ENCODE measurements at places on chromosomes 2 and 18.
A peak's percentile ranks its signal among the peaks of the same experiment; 100 is the strongest.

DNA sequence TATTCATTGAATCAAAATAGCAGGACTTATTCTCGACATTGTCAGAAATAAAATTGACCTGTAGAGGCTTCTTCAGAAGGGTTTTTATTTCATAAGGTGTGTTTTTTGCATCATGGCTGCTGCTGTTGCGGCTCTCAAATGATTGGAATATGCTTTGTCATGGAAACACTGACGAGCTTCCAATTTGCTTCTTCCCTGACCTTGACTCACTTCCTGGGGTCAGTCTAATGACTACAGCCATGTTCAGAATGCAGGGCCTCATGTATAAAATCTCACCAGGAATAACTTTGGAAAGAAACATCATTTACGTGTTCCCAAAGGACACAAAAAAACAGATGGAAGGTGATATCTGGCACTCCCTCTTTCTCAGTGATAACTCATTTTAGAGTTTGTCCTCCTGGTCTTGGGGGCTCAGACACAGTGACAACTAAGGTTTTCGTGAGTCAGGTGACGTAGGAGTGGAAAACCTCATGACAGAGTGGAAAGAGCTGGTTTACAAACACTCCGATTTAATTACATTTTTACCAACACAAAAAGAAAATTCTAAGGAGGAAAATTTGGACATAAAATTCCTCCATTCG lies 467.0 kb upstream of the RAB12 start:
- DNase-seq, result no peak

- no peak for DNase-seq
Observed at GRCh38 chr2:86305195-86305914, 32.1 kb downstream of the REEP1 start.

GRCh38 chr2:216159144-216159543 lies 50.0 kb downstream of the XRCC5 start:
- no peak for DNase-seq

DNA sequence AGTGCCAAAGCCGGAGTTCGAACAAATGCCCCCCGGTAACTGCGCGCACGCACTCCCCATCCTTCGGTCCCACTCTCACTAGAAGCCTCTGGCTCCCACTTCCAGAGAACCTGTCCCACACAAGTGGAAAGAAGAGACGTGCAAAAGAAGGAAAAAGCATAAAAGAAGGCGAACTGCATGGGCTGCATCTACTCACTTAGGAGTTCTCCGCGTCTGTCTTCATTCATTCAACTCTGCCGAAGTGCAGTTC lies 312 bp downstream of the NR4A2 start:
- DNase-seq, result peak; percentile 65

DNA sequence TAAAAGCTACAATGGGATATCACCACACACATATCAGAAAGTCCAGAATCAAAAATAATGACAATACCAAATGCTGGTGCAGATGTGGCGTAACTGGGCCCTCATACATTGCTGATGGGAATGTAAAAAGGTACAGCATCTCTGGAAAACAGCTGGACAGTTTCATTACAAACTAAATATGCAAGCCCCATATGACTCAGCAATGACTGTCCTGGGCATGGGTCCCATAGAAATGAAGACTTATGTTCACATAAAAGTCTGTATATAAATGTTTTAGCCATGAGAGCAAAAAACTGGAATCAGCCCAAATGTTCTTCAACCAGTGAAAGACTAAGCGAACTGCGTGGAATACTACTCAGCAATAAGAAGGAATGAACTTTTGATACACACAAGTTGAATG lies 56.7 kb downstream of the ALPK2 start:
- peak; percentile 94 for DNase-seq

DNA sequence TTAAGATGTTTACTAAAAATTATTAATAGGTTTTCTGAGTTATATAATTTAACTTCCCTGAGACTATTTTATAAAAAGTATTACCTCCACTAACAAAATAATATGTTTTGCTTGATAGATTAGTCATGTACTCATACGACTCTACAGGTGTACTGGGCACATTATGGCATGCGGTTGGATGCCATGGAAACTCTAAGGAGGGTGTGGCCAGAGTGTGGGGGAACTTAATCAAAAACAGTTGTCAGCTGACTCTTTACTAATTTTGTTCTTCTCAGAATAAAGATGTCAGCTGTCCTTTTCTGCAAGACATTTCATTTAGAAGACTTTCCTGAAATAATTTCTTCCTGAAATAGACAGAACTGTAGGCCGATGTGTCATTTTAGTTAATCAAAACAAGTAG lies 228.3 kb upstream of the SIX3 start:
- DNase-seq, result peak; percentile 3

DNA sequence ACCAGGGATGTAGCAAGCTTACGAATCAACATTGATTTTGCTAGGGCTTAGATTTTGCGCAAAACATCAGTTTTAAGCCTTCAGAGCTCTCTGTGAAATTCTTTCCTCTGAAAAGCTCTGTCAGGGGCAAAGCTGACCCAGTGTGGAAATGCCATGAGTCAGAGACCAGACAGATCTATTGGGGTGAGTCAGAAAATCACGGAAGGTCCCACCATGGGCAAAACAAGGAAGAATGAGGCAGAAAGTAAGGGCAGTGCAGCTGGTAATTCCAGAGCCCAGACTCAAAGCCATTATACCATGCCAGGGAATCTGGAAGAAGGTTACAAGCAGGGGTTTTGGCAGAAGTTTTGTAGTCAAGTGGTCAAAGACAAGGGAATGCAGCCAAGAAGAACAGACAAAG lies 256.6 kb upstream of the CTAGE1 start:
- peak; percentile 88 for DNase-seq
